Fibroblast of the conjunctiva (primary cell): ENCODE measurements at places on chromosomes 12 and 14.

GRCh38 chr14:92340931-92341330, 18.0 kb downstream of the SLC24A4 start:
- no peak for DNase-seq

- DNase-seq = no peak
These were observed 149.1 kb upstream of the FOXN3 start for GRCh38 chr14:89566180-89566579.

- DNase-seq = no peak
These were observed 1424.9 kb downstream of the LRFN5 start for GRCh38 chr14:43031598-43031997.

DNA sequence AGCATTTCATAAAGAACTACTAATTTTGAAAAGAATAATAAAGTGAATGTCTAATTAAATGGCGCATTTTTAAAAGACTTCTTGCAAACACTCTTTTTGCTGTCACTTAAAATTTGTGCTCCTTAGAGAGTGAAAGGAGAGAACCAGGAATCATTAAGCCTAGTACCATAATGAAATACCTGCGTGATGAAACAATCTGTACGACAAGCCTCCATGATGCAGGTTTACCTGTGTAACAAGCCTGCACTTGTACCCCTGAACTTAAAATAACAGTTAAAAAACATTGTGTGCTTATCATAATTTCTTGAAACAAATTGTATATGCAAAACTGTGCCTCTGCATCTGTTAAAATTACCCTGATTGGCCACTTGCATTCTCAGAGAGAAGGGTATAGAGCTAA, 108.1 kb downstream of the MGAT4C start:
- DNase-seq = no peak

DNA sequence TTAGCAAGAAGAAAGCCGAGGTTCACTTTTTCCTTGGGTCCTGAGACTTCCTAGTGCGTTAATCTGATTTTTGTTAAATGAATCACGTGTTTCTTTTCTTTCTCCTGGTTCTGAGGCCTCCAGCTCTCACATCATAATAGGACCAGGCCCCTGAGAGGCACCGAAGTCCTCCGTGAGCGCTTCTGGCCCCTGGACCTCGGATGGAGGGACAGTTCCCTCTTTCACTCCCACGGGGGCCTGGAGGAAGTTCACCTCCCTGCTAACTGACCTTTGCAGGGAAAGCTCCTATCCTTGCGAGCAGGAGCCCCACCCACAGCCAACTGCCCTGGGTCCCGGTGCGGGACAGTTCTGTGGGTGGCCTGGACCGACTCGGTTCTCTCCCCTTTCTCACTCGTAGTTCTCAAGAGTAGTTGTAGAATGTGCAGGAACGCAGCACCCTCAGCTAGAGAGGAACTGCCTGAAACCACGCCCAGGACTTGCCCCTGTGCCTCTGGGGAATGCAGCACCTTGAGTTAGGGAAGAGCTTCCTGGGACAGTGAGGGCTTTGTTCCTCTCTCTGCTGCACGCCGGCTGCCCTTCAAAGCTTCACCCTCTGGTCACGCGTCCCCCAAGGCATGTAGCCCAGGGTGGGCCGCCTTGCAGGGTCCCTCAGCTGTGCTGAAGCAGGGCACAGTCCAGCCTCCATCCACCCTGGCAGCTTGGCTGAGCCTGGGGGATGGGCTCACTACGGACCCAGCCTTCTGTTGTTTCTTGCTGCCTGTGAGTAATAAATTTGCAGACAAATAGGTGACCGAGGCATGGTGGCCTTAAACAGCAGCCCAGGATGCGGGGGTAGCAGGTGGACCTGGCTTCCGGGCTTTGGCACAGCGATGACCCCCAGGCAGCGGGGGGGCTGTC, 264.6 kb downstream of the ADGRD1 start:
- no peak for DNase-seq

DNA sequence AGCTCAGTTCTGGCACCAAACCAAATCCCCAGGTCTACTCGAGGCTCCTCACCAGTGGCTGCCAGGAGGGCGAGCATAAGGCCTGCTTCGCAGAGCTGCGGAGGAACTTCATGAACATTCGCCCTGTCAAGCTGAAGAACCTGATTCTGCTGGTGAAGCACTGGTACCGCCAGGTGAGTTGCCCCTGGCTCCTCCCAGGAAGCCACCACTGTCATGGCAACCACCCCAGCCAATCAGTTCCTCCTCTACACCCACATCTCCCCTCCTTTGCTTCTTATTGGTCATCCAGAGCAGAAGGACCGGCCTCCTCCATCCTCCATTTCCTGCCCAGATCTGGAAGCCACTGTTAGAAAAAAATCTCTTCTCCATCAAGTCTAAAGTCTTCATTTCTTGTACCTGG, 17.2 kb upstream of the OAS2 start:
- DNase-seq = no peak

GRCh38 chr14:64918216-64918615, 4.0 kb downstream of the CHURC1 start:
- no peak for DNase-seq

DNA sequence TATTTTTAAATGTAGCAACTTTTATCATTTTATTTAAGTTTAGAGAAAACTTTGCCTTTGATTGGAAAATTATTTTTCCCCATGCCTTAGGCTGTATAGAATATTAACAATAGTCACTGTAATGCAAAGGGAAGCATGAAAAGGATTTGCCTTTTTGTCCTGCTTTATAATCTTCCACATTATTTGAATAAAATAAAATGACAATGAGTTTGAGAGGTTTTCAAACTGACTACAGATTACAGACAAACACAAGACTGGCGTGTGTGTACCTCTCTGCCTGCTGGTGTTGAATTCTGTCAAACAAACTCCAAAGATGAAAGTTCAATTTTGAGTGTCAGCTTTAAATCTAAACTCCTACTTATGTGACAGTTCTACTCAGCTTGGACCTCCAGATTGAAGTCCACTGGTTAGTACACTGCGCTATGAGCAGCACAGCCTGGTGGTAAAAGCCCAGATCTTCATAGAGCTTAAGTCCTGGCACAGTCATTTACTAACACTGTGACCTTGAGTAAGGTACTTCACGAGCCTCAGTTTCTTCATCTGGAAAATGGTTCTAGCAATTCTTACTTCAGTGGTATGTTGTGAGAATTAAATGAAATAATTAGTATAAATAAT, 98.3 kb upstream of the CPNE8 start:
- DNase-seq = no peak

DNA sequence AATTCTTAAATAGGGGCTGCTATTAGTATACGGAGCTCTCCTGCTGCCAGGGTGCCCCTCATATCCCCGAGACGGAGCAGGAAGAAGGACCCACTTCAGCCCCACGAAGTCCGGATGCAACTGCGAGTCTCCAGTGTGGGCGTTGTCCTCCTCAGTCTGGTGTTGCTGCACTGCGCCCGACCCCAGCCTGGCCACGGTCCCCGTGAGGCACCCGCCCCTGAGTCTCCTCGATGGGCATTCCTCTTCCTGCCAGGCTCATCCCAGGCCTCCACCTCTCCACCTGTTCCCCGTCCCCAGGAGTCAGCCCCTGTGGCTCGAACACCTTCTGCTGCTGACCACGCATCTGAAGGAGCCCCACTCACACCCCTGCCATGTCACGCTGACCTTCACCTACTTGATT, 68.1 kb upstream of the SFSWAP start:
- no peak for DNase-seq

DNA sequence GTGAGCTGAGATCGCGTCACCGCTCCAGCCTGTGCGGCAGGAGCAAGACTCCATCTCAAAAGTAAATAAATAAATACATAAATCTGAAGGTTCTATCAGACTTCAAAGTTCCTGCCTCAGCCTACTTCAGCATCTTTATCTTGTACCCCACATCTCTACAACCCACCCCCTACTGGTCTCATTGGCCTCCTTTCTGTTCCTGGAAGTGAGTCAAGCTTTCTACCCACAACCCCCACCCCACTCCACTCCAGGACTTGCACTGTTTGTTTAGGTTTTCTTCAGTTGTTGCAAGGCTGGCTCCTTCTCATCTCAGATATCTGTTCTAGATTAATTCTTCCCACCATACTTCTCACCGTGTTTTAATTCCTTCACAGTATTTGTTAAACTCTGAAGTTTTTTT, 714 bp upstream of the PSMC6 start:
- DNase-seq = peak; percentile 12

- DNase-seq = no peak
These were observed 391.7 kb downstream of the TMEM117 start for GRCh38 chr12:44227616-44228015.

GRCh38 chr14:77306416-77306815, 14.3 kb downstream of the POMT2 start:
- DNase-seq = no peak

DNA sequence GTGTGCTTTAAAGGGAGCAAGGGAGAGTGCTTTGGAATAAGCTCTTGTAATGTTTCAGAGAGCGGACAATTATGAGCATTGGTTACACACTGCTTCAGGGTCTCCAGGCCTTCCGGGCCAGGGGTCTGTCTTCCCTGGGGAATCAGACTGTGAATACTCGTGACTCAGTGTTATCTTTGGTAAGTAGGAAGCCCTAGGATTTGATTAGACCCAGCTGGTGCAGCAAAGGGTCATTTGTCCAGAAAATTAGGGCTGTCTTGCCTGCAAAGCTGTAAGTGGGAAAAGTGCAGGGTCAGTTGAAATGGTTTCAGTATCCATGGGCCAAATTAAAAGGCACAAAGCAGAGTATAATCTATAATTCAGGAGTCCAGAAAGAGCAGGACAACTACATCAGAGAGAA, 475.6 kb downstream of the MED13L start:
- DNase-seq = no peak
